Stimulated activated CD8-positive, alpha-beta memory T cell treated with anti-CD3 and anti-CD28 coated beads, Interleukin-2, amount 100 ng/mL, for 1 hour (primary cell): ENCODE measurements at places on chromosomes 1 and 21.

DNA sequence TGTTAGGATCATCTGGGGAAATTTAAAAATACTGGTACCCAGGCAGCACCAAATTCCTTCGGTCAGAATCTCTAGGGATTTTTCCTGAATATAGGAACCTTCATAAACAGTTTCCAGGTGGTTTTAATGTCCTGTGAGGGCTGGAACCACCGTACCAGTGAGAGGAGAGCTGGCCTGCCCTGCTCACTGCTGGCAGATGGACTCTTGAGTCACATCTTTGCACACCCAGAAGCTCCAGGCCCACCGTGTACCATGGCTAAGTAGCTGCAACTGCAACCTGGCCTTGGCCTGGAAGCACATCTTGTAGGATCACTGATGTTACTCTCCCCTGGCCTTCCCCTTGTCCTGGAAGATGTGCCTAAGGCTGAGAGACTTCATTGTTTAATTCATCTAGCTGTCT lies 181.5 kb downstream of the DISC1 start:
- DNase-seq = no peak

DNA sequence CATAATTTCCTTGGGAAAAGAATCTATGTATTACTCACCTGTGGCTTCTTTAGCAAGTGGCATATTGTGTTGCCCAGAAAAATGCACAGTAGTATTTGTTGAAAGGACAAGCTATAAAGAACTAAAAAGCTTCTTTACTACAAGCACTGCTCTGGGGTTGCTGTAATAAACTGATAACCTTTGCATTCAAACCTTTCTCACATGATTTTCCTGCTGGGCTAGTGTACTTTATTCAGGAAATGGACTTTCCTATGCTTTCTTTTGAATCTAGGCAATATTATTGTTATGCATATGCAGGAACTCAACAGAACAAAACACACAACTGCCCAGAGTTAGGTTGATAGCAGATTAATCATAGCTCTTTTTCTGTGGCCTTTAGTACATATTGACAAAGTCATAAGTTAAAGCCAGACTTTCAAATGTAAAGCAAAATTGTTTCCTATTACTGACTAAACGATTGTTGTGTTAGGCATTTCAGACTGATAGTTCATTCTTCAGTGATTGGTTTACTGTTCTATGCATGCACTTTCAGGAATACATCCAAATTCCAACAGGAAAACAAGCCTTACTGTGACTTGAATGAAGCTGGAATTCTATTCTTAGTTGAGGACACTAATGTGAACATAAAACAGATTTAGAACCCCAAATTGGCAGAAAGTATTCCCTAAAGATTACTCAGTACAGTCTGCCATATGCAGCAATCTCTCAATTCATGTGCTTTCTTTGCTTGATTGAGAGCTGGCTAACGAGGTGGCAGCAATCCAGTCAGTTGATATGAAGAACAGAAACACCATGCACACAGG lies 564.3 kb upstream of the NEGR1 start:
- no peak for DNase-seq

DNA sequence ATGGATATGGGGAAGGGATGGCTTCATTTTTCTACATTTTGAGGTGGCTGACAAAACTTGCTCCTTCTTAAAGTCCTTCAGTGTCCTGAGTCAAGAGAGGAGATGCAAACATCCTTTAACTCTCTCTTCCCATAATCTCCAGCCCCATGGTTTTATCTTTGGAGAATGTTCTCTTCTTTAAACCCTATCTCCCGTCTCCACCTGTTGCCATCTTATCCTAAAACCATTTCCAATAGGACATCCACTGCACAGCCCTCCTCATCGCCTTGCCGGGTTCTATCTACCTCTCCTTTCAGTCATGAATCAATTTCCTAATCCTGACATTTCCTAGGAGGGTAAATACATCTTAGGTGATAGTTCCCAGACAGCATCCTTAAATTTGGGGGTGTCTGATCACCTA lies 44.2 kb upstream of the KCNE2 start:
- no peak for DNase-seq

DNA sequence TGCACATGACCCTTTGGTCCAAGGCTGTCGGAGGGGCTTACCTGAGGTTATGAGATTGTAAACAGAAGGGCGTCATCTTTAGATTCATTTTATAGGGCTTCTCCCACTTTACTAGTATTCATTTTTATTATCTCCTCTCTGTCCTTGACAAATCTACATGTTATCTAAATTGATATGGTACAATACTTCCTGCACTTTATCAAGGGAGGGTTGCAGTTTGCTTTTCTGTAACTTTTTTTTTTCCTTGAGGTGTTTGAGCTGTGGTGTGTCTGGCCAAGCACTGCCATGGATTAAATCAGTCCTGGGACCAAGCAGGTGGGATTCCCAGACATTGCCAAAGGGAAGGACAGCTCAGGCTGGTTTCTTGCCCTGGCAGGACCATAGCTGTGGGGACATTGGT lies 32.0 kb upstream of the B3GALT5 start:
- no peak for DNase-seq

- DNase-seq = no peak
Observed at GRCh38 chr1:26097696-26098095, 13.9 kb upstream of the PDIK1L start.

GRCh38 chr1:82388679-82389078 lies 587.9 kb downstream of the ADGRL2 start:
- DNase-seq = no peak

GRCh38 chr1:3021801-3022401 lies 634 bp downstream of the ACTRT2 start:
- no peak for DNase-seq

- DNase-seq = peak; percentile 37
Observed at GRCh38 chr1:26359981-26360806, 6.3 kb upstream of the CRYBG2 start.

DNA sequence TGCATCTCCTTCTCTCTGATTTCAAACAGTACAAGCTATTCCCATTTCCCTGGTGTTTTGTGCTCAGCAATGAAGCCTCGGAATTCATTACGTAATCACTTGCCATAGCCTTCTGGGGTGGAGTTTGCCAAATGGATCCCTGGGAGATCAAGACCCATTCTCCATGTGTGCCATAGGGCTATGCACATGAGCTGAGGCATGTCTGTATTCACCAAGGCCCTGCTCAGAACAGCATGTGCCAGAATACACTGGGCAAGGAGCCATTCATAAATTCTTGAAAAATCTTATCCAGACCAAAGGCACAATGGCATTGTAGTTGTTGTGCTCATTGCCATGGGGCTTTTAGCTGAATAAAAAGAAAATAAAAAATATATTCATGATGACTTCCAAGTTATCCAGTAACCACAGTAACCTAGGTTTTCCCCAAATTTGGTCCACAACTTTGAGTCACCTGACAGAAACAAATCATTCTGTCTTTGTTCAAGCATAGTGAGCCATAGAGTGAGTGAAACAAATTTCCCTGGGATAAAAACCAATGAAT lies 53.0 kb downstream of the CRB1 start:
- no peak for DNase-seq

- no peak for DNase-seq
Observed at GRCh38 chr1:176656257-176656995, 193.5 kb downstream of the PAPPA2 start.

DNA sequence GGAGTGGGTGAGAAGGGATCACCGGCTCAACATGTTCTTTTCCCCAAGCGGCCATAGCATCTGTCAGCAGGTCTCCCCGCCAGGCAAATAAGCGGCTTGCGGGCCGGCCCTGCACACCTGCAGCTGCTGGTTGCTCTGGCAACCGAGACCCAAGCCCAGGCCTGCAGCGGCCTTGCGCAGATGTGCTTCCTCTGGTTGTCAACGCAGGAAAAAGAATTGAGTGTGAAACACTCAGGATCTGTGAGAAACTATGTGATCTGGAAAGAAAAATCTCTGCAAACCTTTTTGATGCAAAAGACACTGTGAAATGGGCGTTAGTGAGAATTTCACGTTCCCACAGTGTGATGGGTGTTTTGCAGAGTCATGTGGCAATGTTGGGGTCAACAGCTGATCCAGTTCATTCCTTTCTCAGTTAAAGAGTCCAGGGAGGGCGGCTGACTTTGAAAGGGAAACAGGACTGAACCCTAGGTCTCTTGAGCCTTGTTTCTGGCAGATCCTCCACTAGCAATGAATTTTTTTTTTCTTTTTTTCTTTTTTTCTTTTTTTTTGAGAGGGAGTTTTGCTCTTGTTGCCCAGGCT lies 28.4 kb downstream of the TOMM20 start:
- no peak for DNase-seq

GRCh38 chr1:233707153-233707879 lies 93.4 kb downstream of the KCNK1 start:
- DNase-seq = no peak

DNA sequence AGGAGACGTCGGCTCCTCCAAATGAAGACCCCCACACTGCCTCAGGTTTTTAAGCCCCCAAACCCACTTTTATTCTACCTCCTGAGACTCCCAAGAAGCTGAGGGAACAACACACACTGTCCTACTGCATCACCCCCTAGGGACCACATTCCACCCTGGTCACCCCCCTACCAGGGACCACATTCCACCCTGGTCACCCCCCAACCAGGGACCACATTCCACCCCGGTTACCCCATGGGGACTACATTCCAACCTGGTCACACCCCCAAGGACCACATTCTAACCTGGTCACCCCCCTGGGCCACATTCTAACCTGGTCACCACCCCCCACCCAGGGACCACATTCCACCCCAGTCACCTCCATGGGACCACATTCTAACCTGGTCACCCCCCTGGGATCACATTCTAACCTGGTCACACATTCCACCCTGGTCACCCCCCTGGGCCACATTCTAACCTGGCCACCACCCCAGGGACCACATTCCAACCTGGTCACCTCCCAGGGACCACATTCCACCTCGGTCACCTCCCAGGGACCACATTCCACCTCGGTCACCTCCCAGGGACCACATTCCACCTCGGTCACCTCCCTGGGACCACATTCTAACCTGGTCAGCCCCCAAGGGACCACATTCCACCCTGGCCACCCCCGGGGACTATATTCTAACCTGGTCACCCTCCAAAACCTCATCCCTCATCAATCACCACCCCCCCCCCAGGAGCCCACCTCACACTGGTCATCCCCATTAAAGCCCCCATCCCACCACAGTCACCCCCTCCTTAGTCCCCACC lies 587.6 kb downstream of the NPHP4 start:
- no peak for DNase-seq

GRCh38 chr1:160436966-160437365 lies 36.6 kb downstream of the VANGL2 start:
- DNase-seq = no peak

DNA sequence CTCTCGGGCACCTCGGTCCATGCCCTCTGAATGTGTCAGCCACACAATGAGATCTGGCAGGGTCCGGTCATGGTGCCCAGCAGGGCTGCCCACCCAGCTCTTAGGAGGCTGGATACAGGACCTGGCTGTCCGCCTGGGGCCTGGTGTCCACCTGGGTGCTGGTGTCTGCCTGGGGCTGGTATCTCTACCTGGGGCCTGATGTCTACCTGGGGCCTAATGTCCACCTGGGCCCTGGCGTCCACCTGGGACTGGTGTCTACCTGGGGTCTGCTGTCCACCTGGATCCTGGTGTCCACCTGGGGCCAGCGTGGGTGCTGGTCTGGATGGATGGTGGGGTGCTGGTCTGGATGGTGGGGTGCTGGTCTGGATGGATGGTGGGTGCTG lies 45.1 kb upstream of the ACTRT2 start:
- no peak for DNase-seq

DNA sequence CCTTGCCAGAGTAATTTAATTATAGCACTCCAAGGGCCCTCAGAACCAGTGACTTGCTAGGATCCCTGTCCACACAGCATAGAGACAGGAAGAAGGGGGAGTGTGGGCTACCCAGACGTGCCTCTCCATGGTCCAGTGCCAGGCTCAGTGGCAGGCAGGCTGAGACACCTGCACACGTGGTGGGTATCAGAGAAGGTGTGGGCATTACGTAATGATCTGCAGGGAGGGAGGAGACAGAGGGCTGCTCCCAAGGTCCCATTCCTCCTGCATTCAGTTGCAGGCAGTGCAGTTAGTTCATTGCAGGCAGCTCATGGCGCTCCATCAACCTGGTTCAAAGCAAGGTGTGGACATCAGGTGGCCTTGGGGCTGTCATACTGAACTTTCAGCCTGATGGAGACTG lies 49.9 kb downstream of the C8B start:
- no peak for DNase-seq

DNA sequence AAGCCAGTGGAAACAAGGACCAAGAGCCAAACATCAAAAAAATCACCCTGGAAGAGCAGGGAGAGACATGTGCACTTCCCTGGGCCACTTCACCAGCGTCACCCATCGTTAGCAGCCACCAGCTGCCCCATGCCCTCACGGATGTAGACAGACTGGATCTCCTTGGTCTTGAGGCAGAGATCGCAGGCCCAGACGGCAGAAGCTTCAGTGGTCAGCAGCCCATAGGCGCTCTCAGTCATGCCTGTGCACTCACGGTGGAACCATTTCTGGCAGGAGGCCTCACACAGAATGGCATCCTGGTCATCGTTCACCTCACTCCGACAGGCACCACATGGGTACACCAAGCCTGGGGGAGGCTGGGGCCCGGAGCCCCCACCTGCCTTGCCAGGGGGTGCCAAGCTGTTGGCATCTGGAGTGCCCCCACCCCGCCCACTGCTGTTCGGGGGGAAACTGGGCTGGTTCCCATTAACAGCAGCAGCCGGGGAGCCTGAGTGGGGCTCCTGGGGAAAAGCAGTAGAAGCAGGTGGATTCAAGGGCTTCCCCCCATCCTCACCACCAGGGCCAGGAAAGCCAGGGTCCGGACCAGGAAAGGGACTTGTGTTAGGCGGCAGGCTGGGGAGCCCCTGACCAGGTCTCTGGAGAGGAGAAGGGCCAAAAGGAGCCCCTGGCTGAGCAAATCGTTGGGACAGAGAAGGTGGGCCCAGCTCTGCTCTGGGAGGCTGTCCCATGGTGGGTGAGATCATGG lies 2.7 kb downstream of the PYGO2 start:
- DNase-seq = no peak
